ENCODE measurements at places on chromosomes 1 and 21. TPM values are rescaled to one million over a fixed set of nuclear protein-coding genes. Genes with fewer than 3 reads are reported as not detected.

DNA sequence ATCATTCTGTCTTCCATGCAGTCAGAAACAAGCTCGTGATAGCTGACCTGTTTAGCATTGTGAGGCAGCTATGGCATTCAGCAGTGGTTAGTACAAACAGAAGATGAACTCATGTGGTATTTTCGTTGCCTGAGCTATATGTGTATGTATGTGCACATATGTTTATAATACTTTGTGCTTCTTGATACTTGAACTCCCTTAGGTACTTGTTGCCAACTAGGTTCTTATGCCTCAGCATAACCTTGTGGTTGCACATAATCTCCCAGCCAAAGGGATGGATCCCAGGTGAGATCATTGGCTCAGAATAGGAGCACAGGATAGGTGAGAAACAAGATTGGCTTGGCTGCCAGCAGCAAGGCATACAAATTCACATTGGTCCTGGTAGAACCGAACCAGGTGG, 86.1 kb downstream of the VPS26C start:
- DNase-seq: no peak

The TMEM54 gene
- 55.2 TPM for polyA plus RNA-seq

DNA sequence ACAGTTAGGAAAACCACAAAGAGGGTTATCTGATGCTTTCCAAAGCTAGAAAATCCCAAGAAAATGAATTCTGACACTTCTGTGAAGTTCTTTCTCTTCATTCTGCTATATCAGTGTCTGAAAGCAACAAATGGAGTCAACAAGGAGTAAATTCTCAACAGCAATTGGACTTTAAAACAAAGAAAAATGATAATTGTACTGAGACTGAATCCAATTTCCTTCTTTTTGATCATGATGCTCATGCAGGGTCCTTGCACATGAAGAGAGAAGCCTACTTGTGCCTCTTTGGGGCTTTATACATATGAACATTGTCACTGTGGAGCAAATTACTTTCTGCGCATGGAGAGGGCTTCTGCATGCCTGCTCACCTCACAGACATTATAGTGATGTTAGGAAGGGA, at the start of gene OR10J5:
OR10J5 (minus strand) TSS at position 101 of the 400 bp plus-strand sequence; CDS start at position 101, 0 bp downstream.
- DNase-seq: no peak

The C1orf87 gene
- polyA plus RNA-seq: 0.45 TPM

DNA sequence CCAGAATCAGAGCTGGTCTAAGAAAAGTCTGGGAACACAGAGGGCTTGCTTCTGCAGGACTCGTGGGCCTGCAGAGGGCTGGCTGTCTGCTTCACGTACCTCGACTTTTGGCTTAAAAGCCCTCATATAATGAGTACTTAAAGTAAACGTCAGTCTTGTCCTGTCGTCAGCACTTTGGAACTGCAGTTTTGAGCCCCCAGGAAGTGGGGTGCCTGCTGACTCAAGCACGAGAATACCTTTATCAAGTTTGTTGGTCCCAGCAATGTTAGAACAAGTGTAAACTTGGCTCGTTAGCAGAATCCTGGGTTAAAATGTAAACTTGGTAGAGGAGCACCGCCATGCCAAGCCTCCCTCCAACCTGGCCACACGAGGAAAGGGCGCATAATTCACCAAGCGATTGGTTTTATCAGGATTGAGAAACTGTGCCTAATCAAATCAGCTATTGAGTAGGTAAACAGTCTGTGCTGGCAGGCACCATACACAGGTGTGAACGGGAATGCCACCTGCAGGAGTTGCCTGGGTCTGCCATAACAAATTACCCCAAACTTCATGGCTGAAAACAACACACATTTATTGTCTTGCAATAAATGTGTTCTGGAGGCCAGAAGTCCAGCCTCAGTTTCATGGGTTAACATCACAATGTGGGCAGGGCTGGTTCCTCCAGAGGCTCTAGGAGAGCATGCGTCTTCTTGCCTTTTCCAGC, 45.0 kb upstream of the FHAD1 start:
- no peak for DNase-seq

GRCh38 chr21:45531393-45532215, 10.6 kb downstream of the SLC19A1 start:
- peak; percentile 67 for DNase-seq

GRCh38 chr1:87393445-87394085, 64.9 kb downstream of the LMO4 start:
- no peak for DNase-seq

DNA sequence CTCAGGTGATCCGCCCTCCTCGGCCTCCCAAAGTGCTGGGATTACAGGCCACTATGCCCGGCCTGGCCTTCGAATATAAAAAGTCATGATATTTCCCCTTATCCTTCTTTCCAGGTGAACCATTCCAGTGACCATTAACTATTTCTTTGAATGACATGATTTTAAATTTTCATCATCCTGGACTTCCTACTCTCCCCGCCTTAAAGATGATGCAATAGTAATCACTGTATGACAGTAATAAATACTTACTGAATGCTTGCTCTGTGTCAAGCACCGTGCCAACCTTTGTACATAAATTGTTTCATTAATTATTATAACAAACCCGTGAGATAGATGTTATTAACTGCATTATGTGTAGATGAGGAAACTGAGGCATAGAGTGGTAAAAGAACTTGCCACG, 19.9 kb upstream of the ATP1A1 start:
- no peak for DNase-seq

DNA sequence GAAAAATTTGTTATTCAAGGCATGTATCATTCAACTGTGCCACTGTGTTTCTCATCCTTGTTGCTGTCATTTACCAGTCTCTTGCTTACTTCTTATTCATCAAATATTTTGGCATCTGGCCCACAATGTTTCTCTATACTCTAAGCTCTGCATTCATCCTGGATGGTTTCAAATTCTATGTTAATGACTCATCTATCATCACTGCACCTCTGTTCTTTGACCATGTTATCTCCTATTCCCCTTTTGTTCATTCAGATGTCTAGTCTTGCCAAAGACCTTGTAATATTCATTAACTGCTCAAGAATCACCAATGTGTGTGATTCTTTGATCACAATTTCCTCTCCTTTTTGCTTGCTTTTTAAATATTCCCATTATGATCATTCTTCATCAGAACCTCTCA, 54.6 kb upstream of the PRKACB start:
- no peak for DNase-seq

GRCh38 chr1:118217141-118217838, 32.3 kb upstream of the SPAG17 start:
- peak; percentile 64 for DNase-seq

DNA sequence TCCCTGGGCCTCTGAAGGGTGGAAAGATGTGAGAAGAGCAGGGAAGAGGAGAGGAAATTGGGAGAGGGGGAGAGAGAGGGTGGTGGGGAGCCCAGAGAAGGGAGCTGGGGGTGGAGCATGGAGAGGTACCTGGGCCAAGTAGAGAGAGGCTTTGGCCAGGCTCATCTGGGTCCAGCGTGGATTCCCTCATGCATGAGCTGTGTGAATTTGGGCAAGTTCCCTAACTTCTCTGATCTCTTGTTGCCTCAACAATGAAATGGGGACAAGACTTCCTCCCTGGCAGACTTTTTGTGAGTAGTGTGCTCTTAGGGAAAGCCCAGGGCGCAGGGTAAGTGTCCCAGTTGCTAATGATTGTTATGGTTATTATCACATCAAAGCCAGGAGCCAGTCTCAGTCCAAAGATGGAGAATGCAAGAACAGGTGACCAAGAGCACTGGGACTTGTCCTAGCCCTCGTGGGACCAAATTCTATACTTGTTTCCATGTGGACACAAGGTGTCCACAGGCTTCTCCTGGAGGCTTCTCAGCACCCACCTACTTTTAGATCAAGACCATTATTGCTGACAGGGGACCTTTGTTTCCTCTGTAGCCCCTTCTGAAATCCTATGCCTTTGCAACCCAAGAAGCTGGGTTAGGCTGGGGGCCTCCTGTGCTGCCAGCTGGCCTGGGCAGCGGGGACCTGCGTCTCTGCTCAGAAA, 13.9 kb downstream of the IL6R start:
- no peak for DNase-seq

DNA sequence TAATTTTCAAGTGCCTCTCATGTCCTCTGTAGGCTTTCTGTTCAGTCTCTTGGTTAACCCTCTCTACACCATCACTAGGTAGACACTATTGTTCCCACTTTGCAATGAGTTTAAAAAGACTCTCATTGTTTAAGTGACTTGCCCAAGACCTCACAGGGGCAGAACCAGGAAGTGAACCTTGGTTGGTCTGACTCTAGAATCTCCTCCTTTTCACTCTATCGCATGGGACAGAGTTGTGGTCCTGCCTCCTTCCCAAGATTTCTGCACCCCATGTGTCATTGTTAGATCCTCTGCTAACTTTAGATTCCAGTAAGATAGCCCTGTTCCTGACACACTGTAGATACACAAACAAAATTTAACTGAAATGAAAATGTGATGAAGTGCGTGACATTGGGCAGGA, 481.7 kb upstream of the USP24 start:
- DNase-seq: no peak

DNA sequence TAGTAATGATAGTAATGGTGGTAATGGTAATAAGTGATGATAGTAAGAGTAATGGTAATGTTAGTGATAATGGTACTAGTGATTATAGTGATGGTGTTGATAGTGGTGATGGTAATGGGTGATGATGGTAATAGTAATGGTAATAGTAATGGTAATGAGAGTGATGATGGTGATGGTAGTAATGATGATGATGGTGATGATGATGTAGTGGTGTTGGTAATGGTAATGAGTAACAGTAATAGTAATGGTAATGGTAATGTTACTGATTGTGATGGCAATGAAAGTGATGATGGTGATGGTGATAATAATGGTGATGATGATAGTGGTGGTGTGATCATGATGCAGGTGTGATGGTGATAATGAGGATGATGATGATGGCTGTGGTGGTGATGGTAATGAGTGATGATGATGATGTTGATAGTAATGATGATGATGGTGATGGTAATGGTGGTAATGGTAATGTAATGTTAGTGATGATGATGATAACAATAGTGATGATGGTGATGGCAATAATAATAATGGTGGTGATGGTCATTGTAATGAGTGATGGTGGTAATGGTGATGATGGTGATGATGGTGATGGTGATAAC, 235.0 kb downstream of the MATN1 start:
- DNase-seq: no peak

- DNase-seq: no peak
Measured at GRCh38 chr1:65425006-65425405, 4.5 kb downstream of the LEPR start.

DNA sequence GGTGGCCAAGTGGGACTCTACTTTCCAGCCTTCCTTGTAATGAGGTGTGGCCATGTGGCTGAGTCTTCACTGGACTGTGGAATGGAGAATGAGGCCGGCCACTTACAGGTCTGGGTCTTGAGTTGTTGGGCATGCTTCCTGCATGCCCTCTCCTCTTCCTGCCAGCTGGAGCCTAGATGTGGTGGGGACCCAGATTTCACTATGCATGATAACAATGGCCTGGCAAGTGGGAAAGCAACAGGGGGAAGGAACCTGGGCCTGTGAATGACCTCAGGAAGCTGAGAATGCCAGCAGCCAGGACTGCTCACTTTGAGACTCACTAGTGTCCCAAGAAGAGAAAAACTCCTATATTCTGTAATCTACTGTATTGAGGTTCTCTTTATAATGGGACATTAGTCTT, 8.5 kb upstream of the SLC26A9 start:
- no peak for DNase-seq

- DNase-seq: no peak
Measured at GRCh38 chr1:230848235-230848634, 20.1 kb downstream of the C1orf198 start.

GRCh38 chr1:197307551-197307950, 39.5 kb downstream of the CRB1 start:
- DNase-seq: peak; percentile 66

DNA sequence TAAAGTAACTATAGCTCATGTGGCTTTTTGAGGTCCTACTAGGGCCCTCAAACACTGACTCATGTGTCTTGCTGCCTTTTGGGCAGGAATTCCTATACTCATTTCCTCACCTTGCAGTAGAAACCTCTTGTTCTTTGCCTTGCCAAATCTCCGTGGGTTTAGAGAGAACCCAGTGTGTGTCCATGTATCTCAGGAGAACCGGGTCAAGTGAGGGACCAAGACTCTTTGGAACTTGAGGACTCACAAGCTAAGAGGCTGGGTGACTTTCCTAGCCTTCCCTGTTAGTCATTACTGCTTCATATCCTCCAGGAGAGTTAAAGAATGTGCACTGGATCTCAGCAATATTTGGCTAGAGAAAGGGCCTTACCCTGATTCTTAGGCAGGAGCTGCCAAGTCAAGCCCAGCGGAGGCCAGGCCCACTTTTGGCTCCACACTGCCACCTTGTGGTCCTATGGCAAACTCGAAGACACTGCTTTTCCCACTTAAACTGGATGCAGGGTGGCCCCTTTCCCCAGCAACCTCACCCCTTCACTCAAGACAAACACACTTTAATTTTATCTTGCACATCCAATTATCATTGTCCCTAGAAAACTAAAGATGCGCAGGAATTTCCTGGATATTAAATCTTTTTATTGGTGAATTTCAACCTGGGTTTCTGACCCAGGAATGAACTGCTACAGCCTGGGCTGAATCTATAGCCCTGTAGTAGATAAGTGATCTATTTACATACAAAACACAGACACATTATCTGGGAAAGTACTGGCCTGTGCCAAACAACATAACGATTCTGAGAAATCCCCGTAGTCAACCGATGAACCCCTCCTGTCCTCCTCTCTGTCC, 10.6 kb downstream of the AVPR1B start:
- DNase-seq: peak; percentile 93

DNA sequence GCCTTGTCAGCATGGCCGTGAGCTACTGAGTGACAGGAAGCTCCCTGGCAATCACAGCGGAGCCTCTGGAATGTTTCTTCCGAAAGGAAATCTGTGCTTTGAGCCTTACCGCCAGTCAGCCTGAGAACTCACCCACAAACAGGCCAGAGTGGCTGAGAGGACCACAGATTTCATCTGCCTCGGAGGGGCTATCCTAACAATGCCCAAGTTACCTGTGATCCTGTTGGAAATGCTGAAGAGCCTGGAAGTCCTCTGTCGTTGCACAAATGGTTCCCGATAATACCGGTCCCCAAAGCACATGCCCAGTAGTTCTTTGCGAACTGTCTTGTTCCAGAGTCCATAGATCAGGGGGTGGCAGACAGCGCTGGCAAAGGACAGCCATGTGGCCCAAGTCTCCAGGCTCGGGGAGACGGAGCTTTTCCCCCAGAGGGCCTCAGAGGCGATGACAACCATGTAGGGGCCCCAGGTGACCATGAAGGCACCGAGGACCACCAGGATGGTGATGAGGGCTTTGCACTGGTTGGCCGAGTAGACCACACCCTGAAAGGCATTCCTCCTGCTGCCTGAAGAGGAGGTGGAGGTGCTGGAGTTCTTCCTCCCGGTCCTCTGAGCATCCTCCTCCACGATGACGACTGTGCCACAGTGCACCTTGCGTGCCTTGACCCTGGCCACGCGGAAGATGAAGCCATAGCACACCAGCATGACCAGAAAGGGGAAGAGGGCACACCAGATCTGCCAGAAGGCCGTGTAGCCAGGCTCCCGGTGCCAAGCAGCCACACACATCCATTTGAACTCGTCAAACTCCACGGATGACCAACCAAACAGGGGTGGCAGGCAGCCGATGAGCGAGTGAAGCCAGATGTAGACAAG, 40.2 kb downstream of the GPR161 start:
- DNase-seq: no peak

The PTPRU gene
- 3.7 TPM for polyA plus RNA-seq
